ENCODE measurements at places on chromosomes 1 and 21. TPM values are rescaled to one million over a fixed set of nuclear protein-coding genes. Genes with fewer than 3 reads are reported as not detected.

- no peak overlapping the region for H3K27ac ChIP-seq
- H3K36me3 ChIP-seq, result no peaks in the 10 kb centered on the region
- peak; percentile 42 for DNase-seq
- H3K4me3 ChIP-seq, result no peak overlapping the region
- H3K4me1 ChIP-seq, result peaks cover 57% of the 10 kb centered on the region
These were observed 59.0 kb downstream of the ALPL start for GRCh38 chr1:21568006-21568746.

DNA sequence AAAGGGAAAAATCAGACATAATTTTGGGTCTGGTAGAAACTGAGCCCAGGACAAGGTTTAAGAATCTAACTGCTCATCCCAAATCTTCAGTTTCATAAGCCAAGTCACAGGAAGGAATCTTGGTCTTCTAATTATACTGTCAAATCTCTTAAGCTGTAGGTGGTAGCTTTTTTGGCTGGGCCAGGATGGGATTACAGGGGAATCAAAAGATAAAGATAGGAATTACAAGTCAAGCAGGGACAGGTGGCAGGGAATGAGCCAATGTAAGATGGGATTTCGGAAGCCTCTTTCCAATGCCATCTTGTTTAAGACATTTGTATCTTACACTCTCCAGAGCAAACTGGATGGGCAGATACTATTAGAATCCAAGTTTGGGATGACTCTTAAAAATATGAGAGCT lies 383.5 kb downstream of the KCNH1 start:
- no peak overlapping the region for H3K27ac ChIP-seq

DNA sequence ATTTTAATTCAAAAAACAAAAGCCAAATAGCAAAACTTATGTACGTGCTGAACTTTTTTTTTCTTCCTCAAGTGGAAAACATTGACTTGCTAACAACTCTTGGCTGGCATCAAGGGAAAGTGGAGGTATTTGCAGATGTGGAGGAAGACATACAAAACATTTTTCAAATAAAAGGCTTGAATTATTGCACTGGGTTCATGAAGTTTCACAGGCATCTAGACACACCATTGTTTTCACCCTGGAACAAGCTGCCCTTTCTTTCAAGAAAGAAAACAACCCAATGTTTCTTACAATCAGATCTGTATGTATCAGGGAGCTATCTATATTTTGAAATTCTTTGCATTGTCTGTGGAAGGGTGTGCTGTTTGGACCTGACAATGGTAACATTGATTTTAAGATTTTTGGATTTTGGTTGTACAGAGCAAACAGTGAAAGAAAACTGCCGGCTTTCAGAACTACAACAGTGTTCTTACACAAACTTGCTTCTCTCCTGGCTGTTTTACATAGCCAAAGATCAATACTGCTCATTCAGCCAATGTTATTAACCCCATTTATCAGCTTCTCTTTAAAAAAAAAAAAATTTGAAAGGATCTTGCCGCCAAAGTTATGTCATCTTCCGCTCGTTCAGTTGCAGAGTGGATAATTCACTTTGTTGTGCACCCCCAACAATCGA lies 187.7 kb upstream of the FOXD3 start:
- H3K36me3 ChIP-seq, result no peaks in the 10 kb centered on the region
- H3K27me3 ChIP-seq, result 0 out of 2 replicates have a peak, but pooled peaks cover 3% of the 10 kb centered on the region
- peaks cover 3% of the 10 kb centered on the region for H3K4me1 ChIP-seq
- DNase-seq, result no peak
- no peak overlapping the region for H3K4me3 ChIP-seq

The EDARADD gene
- total RNA-seq, result 3.8 TPM

The IL12RB2 gene
- total RNA-seq, result not detected

The HTR6 gene
- total RNA-seq, result not detected

The RGS7 gene
- total RNA-seq, result not detected
